ENCODE measurements at places on chromosomes 2 and 18.
A peak's percentile ranks its signal among the peaks of the same experiment; 100 is the strongest.

GRCh38 chr2:66691031-66691965 is 256.4 kb downstream of the MEIS1 start:
- no peak for DNase-seq

- DNase-seq, result no peak
Observed at GRCh38 chr2:9809448-9810088, 33.7 kb upstream of the TAF1B start.

DNA sequence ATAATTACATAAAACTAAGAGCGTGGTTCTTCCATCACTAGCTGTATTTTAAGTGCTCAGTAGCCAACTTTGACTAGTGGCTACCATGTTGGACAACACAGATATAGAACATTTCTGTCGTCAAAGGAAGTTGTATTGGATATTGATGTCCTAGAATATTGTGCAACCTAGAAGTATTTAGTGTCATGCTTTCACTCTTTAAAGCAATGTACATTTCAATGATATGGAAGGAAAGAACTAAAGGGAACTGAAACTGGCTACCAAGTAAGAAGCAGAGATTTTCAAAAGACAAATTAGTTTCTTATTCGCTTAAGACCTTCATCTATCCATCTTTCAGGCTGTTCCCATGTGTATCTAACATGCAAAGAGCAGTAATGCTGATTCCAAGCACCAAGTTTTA is 85.4 kb upstream of the EML6 start:
- DNase-seq, result no peak

GRCh38 chr2:20048488-20049448 is 2.7 kb downstream of the LAPTM4A start:
- no peak for DNase-seq

- DNase-seq, result no peak
Observed at GRCh38 chr18:12803069-12803936, 80.7 kb downstream of the PTPN2 start.

GRCh38 chr2:105760191-105760590 is 15.5 kb downstream of the NCK2 start:
- no peak for DNase-seq

- no peak for DNase-seq
Observed at GRCh38 chr18:13562494-13563029, 163.8 kb downstream of the FAM210A start.

GRCh38 chr18:33802955-33803354 is 224.9 kb downstream of the ASXL3 start:
- DNase-seq, result no peak

DNA sequence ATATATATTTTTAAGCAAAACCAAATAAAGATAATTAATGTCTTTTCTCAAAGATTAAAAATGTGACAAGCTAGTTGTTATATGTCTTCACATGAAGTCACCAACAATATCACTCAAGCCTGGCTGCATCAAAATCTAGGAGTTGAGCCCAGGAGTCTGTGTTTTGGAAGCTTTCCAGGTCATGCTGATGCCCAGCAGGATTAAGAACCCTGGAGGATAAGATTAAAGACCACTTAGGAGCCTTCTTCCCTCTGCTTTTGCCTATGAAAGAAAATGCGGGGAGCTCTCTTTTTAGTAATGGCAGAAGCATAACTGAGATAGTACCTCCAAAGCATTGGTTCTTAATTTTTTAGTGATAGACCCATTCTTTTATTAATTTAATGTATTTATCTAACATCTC is 157.4 kb downstream of the ASXL3 start:
- no peak for DNase-seq

DNA sequence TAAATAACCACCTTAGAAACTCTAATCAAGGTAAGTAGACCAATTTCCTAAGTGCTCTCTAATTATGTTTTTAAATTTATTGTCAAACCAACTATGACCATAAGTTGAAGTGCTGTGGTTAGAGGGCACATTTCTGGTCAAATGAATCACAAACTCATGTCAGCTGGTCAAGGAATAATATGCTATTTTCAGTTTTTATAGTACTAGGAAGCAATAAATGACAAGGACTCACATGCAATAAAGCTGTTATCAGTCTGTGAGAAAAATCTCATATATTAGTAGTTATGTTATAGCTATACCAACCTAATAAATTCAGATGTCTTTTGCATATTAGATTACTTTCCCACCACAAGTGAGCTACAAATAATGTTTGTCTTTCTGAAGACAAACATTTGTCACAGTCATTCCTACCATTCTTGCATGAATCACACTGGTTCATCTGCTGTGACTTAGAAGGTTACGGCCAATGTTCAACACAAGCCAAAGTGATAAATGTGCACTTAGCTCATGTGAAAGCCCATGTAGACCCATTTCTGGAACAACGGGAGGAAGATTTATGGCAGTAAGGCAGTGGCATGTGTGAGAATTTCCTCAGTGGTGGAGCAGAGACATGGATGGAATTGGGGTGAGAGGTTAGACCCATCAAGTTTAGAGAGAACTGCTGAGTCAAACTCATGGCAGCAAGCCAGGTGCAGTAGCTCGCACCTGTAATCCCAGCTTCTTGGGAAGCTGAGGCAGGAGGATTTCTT is 27.4 kb upstream of the CCNYL1 start:
- no peak for DNase-seq

- DNase-seq, result no peak
Observed at GRCh38 chr18:24270937-24271380, 126.7 kb downstream of the OSBPL1A start.

GRCh38 chr18:22043837-22044236 is 125.6 kb upstream of the GATA6 start:
- DNase-seq, result no peak

GRCh38 chr2:205022841-205023240 is 477.6 kb downstream of the PARD3B start:
- DNase-seq, result no peak

- DNase-seq, result peak; percentile 56
Observed at GRCh38 chr2:217919781-217920351, 82.9 kb downstream of the TNS1 start.

DNA sequence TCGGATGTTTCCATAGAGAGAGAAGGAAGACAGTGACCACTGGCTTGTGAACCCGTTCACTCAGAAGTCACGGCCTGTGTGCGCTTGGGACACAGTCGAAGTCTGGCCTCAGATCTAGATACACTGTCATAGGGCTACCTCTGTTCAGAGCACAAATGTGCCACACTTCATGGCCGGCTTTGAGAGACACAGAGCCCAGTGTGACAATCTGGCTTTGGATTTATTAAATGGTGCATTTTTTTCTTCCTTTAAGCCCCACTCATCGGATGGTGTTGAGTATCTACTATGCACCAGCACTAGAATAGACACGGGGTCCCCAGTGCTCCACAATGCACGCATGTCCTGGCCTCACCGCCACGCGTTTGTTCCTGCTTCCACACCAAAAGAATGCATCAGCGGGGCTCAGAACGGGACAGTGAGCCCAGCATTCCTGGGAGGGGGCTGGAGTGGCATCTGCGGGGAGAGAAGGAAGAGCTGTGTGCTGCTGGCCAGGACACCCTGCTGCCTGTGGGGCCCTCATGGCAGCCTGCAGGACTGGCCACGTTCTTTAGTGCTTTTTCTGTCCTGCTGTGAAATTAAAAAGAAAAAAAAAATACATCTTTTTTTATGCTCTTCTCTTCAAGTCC is 738.9 kb upstream of the SALL3 start:
- no peak for DNase-seq

DNA sequence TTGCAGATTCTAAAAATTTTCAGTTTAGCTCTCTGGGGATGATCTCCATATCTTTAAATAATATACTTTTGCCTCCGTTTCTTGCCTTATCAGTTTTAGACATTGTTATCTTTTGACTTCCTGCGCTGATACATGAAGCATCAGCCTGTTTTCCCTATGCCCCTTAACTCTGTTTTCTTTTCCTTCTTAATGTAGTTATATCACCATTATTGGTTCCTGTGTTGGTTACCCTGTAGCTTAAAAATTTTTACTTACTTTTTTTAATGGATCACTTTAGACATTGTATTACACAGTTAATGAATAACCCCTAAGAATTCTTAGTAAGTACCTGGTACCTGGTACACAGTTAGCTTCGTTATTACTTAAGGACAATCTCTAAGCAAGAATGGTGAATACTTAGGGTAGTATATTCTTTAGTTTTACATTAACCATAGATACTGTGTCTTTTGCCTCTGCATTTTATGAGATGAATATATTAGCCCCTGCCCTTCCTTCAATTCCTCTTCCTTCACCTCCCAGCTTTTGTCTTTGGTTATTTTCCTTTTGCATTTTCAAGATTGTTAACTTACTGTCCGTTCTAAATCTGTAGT is 40.9 kb downstream of the BABAM2 start:
- no peak for DNase-seq

- no peak for DNase-seq
Observed at GRCh38 chr2:201167546-201167945, 15.4 kb upstream of the CASP10 start.

DNA sequence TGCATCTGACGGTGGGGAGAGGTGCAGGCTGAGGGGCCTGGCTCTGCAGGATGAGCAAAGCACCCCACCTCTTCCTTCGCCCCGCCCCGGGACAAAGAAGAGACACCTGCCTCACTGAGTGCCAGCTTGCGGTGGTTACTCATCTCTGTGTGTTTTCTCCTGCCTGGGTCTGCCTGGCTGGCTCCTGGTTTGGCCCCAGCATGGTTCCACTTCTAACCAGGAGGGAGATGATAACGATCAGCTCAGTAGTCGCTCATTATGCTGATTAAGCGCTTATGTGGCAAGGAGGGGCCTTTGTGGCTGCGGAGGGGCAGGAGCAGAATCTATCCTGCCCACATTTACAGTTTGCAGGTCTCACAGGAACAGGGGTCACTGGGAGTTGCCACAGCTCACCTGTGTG is 68.7 kb upstream of the EDAR start:
- DNase-seq, result no peak

DNA sequence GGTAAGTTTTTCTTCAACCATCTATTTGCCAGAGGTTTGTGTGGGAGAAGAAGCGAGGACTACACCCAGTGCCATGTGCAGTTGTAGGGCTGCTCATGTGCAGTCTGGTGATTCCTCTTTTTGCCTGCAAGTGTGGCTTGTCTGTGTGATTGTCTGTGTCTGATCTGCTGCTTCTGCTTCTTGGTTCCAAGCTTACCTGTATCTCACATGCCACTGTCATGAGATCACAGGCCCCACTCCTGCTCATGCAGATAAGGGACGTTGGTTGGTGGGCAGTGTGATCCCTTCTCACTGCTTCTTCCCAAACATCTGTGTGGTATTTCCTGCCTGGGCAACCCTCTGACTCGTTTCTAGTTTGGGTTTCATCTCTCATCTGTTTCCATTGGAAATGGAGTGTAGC is 27.1 kb downstream of the RRM2 start:
- DNase-seq, result no peak

GRCh38 chr2:18129348-18129747 is 250.9 kb downstream of the KCNS3 start:
- DNase-seq, result no peak

- DNase-seq, result no peak
Observed at GRCh38 chr2:182667315-182667695, 48.8 kb upstream of the DNAJC10 start.

DNA sequence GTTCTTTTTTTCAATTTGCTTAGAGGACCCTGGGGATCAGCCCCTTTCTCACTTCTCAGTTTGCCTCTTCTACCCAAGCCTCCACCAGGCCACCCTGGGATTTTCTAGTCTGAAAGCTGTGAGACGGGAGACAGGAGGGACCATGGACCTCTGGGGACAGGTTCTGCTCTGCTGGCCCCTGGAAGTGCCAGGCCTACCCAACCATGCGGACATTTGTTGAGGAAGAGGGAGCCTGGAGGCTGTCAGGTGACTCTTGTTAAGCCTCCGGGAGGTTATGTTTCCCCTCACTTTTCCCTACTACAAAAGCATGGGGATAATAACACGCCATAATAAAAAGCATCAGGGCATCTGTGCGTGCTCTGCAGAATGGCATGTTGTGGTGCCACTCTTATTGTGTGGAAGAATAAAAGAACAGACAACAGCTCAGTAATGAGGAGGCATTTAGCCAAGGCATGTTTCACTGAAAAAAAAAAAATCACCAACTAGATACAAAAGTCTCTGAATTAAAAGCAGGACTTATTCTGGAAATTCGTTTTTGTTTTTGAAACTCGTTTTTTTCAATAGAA is 48.3 kb upstream of the PLA2R1 start:
- DNase-seq, result no peak

DNA sequence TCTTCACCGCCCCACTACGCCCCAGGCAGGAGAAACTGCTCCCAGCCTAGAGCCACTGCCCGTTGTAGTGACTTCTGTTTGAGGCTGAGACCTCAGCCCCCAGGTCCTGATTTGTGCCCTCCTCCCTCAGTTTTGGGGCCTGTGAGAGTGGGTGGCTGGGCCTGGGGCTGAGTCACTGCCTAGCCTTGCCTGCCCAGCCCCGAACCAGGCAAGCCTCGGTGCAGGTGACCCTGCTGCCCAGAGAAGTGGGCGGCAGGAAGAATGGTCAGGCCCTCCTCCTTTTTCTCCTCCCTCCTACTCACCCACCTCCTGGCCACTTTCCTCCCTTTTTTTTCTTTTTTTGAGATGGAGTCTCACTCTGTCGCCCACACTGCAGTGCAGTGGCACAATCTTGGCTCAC is 66.6 kb downstream of the ZFP36L2 start:
- DNase-seq, result no peak

GRCh38 chr18:74266161-74266560 is 25.6 kb downstream of the CYB5A start:
- DNase-seq, result no peak

GRCh38 chr2:47034973-47035609 is 119.5 kb upstream of the MCFD2 start:
- peak; percentile 82 for DNase-seq

- DNase-seq, result no peak
Observed at GRCh38 chr2:98548920-98549818, 59.1 kb downstream of the COA5 start.

GRCh38 chr2:204477358-204477950 is 67.8 kb upstream of the PARD3B start:
- no peak for DNase-seq

- DNase-seq, result no peak
Observed at GRCh38 chr18:35463050-35463449, 34.7 kb downstream of the INO80C start.

DNA sequence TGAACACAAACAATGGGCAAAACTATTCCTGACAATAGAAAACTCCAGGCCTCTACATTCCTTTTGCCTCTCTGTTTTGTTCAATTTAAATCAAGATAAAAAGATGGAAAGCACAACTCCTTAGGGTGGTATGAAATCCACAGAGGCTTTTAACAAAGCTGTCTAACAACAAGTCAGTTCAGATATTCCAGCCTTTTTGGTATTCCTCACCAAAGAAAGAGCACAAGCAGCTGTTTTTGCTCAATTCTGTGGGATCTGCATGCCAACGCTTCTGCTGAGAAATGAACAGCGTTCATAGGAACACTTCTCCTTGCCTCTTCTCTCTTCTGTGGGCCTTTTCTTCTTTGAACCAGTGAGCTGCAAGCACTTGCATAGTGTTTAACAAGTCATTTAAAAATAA is 411.6 kb upstream of the TCF4 start:
- DNase-seq, result no peak
